ENCODE measurements at places on chromosomes 3 and 15.

DNA sequence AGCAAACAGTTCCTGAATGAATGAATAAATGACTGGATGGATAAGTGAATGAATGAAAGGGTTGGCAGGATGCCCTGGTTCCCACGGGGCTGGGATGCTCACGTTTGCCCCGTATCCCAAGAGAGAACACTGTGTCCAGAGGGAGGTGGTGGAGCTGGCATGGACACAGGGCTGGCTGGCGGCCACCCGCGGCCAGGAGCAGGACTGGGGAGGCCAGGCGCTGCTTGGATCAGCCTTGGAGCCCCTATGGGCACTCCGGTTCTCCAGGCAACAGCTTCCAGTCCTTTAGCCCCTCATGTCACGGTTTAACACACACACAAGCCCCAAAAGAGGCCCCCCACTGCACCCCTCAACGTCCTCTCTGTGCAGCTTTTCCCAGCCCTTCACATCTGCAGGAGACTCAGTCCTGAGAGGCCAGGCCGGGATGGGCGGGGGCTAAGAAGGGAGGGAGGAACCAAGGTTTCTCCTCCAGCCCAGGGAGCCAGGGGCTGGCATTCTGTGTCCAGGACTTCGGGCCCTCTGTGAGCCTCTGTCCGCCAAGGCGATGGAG lies 86.0 kb upstream of the ALDH1L1 start:
- DNase-seq, result no peak

DNA sequence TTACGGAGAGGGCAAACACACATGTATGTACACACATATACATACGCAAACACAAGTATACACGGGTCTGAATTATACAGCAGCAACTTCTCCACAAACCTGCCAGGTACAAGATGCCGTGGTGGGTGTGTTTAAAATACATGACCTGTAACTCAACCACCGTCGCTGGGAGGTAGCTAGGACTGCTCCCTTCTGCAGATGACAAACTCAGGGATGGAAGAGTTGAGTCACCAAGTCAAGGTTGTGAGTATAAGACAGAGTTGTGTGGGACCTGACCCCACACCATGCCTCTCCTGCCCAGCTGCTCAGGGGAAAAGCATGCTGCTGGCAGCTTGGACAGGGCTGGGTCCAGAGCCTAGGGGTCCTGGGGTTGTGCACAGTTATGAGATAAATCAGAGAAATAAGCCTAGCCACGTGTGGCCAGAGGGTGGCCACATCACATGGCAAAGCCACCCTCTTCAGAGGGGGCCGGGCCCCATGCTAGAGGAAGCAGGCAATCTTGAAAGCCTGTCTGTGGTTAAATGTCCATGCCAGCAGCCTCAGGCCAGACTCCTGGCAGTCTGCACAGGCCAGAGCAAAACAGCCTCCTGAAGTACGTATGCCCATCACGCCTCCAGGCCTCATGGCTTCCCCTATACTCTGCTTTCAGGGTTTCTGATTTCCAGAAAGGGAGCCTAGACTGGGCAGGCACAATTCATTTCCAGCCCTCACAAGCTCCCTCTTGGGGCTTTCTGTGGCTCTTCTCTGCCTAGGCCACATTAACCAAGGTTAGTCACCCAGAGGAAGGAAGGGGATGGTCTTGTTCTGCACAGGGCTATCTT lies 107.7 kb upstream of the RPL32 start:
- no peak for DNase-seq

GRCh38 chr3:37255990-37256308 lies 81.6 kb upstream of the LRRFIP2 start:
- no peak for DNase-seq

DNA sequence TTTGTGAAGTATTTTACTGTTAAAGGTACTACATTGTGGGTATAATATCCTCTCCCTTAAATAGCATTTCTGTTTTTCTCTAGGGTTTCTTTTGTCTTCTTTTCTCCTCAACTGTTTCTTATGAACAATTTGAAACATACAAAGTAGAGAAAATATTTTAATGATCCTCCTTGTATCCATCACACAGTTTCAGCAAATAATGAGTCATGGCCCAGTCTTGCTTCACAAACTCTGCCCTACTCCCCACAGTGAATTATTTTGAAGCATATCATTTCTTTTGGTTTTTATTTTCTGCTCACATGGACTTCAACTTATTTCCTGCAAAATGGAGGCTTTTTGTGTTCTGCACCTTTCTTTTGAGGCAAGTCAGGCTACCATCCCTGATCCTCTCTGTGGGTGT lies 6.1 kb upstream of the SCAANT1 start:
- no peak for DNase-seq

GRCh38 chr3:138608322-138609135 lies at the start of gene FAIM:
TSS of gene FAIM (plus strand) at chr3:138608771. CDS start at chr3:138619727, 10,956 bp downstream.
- DNase-seq, result peak; percentile 47

- no peak for DNase-seq
These were observed 9.5 kb downstream of the IFT122 start for GRCh38 chr3:129449279-129450115.

DNA sequence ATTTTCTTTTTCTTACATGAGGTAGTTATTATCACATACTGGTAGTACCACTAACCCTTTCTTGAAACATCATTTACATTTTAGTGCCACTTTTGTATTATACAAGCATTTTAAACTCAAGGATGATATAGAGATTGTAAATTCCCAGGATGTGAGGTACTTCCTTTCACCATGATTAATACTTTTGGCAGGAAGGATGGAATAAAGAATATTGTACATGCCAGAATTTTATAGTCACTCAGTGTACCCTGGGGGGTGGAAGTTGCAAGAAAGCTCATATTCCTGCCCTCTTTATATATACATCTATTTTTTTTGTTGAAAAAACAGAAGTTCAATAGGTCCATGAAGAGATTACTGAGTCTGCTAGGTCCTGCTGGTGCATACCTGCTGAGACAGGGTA lies 141.0 kb upstream of the PLSCR5 start:
- DNase-seq, result no peak

- no peak for DNase-seq
These were observed 438.2 kb upstream of the ARRDC4 start for GRCh38 chr15:97522347-97522746.

DNA sequence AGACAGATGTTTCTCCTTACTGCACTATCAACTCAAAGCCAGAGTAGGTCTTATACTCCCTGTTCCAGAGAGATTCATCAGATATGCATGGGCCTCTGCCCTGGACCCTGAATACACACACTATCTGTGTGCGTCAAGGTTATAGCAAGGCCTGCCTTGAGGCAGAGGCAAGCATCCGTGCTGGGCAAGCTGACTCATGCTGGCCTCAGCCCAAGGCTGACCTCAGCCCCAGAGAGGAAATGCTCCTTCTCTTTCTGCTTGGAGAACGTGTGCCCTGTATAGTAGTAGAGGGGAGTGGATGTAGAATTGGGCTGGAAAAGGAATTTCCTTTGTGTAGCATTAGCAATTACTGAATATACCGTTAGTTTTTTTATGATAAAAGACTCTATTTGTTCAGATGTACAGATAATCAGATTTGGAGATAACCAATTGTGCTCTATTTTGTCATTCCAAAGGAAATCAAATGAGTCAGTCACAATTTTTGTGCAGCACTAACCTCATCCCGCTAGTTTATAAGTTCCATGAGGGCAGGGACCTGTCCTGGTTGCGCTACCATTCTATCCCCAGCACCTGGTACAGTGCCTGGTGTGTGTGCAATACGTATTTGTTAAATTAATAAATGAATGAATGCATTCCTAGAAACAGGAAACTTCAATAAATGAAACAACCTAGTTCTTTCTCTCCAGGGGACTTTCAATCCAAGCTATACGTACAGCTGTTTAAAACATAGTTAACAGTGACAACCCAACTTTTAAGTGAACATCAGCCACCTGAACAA lies 13.3 kb upstream of the PAQR9 start:
- DNase-seq, result no peak

DNA sequence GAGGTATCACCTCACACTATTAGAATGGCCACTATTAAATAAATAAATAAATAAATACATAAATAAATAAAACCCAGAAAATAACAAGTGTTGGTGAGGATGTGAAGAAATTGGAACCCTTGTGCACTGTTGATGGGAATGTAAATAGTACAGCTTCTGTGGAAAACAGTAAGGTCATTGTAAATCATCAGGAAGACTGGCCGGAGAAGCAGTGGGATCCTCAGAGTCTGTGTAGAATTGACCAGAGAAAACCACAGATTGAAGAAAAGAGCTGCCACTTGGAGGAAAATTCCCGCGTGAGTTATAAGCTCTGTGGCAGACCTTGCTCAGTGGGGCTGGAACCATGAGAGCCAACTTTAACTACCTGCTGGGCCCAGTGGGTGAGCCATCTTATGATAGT lies 92.0 kb downstream of the RAD18 start:
- no peak for DNase-seq

DNA sequence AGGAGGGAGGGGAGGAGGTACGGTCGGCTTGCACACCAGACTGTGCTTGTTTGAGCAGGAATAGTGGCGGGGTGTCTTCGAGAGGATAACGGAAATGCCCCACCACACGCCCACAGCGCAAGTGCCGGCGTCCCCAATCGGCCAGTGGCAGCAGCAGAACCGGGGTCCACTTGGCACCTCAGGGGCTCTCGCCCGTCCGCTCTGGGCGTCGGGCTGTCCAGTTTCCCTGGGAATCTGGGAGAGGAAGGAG lies 53.7 kb downstream of the CCDC54 start:
- DNase-seq, result peak; percentile 6

DNA sequence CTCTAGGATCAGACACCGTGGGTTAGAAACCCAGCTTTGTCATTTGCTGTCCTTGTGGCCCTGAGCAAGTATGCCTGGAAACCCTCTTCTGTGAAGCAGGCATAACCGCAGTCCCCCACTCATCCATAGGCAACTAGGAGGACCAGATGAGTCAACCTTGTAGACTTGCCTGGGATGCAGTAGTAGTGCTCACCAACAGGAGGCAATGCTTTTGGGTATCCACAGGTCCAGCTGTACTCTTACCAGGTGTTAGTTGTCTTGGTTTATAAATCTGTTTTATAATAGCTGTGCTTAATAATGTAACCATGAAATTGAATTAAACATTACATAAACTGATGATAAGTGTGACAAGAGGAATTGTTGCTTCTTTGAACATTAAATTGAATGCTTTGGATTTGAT lies 389.3 kb downstream of the IL20RB start:
- no peak for DNase-seq

- DNase-seq, result no peak
These were observed 451.7 kb upstream of the SGO1 start for GRCh38 chr3:20637729-20638128.

- DNase-seq, result no peak
These were observed 1077.0 kb downstream of the ROBO1 start for GRCh38 chr3:78690766-78691165.

DNA sequence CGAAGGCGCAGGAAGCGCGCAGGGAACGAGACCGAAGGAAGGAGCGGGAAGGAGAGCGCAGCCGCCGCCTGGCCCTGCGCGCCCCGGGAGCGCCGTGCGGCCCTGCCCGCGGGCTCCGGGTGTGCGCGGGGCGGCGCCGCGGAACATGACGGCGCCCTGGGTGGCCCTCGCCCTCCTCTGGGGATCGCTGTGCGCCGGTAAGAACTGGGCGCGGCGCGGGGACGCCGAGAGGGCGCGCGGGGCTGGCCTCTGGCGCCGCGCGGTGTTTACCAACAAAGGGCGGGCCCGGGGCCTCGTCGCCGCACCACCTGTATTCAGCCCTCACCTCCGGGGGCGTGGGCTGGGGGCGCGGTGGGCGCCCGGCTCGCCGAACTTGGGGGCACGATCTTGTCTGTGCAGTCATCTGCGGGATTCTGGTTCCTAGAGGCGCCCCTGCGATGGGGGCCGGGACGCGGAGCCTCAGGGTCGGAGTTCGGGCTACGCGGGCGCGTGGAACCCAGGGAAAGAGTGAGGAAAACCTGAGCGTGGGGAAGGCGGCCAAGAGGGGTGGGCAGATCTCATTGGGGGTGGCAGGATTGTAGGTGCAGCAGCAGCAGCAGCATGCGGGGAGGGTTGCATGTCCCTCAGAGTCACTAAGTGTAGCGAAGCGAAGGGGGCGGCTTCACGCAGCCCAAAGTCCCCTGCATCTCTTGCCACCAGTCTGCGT lies 641 bp downstream of the ACVR2B start:
- DNase-seq, result peak; percentile 3

GRCh38 chr15:66630801-66631351 lies 65.1 kb upstream of the LCTL start:
- no peak for DNase-seq

- no peak for DNase-seq
These were observed 10.8 kb downstream of the EIF2AK4 start for GRCh38 chr15:39944726-39945125.

DNA sequence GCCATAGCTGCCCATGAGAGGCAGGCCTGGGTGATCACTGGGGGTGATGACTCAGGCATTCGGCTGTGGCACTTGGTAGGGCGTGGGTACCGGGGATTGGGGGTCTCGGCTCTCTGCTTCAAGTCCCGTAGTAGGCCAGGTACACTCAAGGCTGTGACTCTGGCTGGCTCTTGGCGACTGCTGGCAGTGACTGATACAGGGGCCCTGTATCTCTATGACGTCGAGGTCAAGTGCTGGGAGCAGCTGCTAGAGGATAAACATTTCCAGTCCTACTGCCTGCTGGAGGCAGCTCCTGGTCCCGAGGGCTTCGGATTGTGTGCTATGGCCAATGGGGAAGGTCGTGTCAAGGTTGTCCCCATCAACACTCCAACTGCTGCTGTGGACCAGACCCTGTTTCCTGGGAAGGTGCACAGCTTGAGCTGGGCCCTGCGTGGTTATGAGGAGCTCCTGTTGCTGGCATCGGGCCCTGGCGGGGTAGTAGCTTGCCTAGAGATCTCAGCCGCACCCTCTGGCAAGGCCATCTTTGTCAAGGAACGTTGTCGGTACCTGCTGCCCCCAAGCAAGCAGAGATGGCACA lies 5.3 kb downstream of the WDR6 start:
- DNase-seq, result no peak

- no peak for DNase-seq
These were observed 95.7 kb upstream of the SLC2A2 start for GRCh38 chr3:171122240-171122639.

- no peak for DNase-seq
These were observed 398.1 kb downstream of the GABRB3 start for GRCh38 chr15:26374806-26375205.

- DNase-seq, result no peak
These were observed 11.8 kb downstream of the INO80 start for GRCh38 chr15:41104234-41104633.

DNA sequence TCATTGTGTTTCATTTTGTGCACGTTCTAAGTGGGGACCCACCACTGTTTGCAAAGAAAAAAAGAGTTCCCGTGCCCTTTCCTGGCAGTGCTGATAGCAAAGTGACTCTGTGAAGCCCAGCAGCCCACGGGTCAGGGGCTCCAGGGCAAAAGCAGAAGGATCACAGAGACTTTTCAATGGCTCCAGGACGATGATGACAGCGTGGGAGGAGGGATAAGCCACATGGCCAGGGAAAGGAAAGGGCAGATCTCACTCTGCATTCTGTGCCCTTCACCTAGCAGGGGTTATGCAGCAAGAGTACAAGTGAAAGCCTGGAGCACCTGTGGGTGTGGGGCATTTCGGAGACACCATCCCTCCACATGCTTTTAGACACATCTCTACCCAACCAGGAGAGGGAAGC lies 35.4 kb downstream of the SEMA5B start:
- DNase-seq, result no peak

- no peak for DNase-seq
These were observed 193.6 kb downstream of the TP63 start for GRCh38 chr3:189824629-189825312.
